ENCODE measurements at places on chromosomes 5 and 9. TPM values are rescaled to one million over a fixed set of nuclear protein-coding genes. Genes with fewer than 3 reads are reported as not detected.

- no peaks in the 10 kb centered on the region for H3K27me3 ChIP-seq
- H3K27ac ChIP-seq, result no peak overlapping the region
- peak; percentile 22 for DNase-seq
Measured at GRCh38 chr9:93115486-93116071, 18.5 kb downstream of the NINJ1 start.

DNA sequence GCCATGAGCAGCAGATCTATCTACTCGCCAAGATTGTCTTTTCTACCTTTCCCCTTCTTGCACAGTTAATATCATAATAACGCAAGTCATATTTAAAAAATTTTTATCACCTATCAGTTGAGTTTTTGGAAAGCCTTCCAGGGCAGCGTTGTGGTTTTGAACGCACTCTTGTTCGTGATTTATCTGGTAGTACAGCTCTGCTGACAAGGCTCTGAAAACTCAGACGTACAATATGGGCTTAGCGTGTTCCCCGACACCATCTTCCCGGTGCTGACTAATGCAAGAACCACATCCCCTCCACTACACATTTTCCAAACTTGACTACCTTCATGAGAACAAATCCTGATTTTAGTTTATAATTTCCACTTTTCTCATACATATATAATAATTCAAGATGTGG lies 1.6 kb upstream of the NFIL3 start:
- H3K36me3 ChIP-seq, result no peaks in the 10 kb centered on the region
- no peaks in the 10 kb centered on the region for H3K4me1 ChIP-seq
- peak overlapping the region; percentile 86 for H3K4me3 ChIP-seq
- peak overlapping the region; percentile 99 for H3K27ac ChIP-seq

DNA sequence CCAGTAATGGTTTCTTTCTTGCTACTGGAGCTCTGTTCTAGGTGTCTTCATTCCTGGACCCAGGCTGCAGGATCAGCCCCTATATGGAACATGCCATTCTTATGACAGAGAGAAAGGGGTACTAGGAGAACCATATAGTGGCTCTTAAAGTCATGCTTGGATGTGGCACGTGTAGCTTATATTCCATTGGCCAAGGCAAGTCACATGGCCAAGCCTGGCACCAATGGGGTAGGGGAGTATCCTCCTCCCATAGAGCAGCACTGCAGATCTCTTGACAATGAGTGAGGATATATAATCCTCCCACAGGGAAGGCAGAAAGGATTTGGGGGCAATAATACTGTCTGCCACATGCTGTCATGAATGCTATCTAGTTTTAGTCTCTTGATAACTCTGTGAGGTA lies 193.3 kb downstream of the PALM2AKAP2 start:
- H3K27me3 ChIP-seq, result no peaks in the 10 kb centered on the region
- H3K36me3 ChIP-seq, result no peaks in the 10 kb centered on the region
- no peak overlapping the region for H3K27ac ChIP-seq
- no peaks in the 10 kb centered on the region for H3K4me1 ChIP-seq

DNA sequence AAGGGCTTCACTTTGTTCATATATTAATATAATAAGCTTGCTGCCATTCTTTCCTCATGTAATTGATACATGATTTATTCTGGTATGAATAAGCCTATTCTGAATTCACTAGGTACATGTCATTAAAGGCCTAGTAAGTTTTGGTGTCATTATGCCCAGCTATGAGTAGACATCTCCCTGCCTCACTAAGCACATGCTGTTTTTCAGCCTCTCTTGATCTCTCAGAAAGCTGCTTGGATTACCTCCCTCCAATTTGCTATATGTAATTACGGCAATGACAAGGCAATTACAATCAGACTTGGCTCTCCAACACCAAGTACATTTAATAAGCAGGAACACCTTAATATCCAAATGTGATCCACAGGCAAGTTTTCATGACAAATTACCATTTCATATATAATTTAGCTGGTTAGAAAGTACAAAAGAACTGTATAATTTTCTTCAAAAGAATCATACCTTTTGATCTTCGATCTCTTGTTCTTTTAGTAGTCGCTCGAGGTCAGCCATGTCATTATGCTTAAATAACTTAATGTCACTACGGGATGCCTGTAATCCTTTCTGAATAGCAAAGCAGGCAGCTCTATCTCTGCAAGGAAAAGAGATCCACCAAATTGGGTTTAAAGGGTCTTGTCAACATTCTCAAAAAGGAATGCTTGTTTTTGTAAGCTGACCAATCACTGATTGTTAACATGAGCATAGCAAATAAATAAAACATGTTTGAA lies 56.3 kb downstream of the SPTLC1 start:
- peaks cover 9% of the 10 kb centered on the region for H3K36me3 ChIP-seq
- no peaks in the 10 kb centered on the region for H3K27me3 ChIP-seq
- no peak overlapping the region for H3K4me3 ChIP-seq
- H3K4me1 ChIP-seq, result no peaks in the 10 kb centered on the region

Gene MYO10
- 4.2 TPM for total RNA-seq

Gene GABRP
- total RNA-seq, result not detected

DNA sequence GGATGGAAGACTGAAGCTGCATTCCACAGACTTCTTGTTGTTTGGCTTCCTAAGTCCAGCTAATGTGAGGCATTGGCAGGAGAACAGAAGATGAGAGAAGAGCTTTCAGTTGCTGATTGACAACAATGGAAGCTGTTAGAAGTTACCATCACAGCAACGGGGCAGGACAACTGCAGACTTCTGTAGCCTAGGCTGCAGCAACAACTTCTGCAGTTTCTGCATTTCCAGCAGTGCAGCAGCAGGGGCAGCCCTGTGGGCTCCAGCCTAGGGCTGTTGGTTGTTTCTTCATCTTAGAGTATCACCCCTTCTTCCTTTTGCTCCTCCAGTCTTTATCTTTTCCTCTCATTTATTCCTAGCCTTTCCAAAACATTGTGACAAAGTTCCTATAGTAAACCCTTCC lies 528.8 kb upstream of the PTGER4 start:
- no peak for DNase-seq
- H3K4me3 ChIP-seq, result no peak overlapping the region
- H3K27me3 ChIP-seq, result no peaks in the 10 kb centered on the region
- no peaks in the 10 kb centered on the region for H3K36me3 ChIP-seq
- peaks cover 12% of the 10 kb centered on the region for H3K4me1 ChIP-seq

GRCh38 chr9:137679249-137679648 lies 60.4 kb downstream of the EHMT1 start:
- H3K27ac ChIP-seq, result no peak overlapping the region
- no peak for DNase-seq
- H3K4me1 ChIP-seq, result no peaks in the 10 kb centered on the region
- H3K36me3 ChIP-seq, result no peaks in the 10 kb centered on the region

Gene SAXO1
- total RNA-seq, result not detected

- peak overlapping the region; percentile 62 for H3K4me3 ChIP-seq
- peak; percentile 70 for DNase-seq
- H3K36me3 ChIP-seq, result no peaks in the 10 kb centered on the region
Measured at GRCh38 chr9:4298255-4299004, 1.4 kb downstream of the GLIS3 start.

- H3K27me3 ChIP-seq, result no peaks in the 10 kb centered on the region
- H3K4me1 ChIP-seq, result no peaks in the 10 kb centered on the region
- no peak overlapping the region for H3K27ac ChIP-seq
- no peak for DNase-seq
Measured at GRCh38 chr5:147348046-147348445, 113.2 kb downstream of the STK32A start.

- H3K27me3 ChIP-seq, result no peaks in the 10 kb centered on the region
- H3K4me1 ChIP-seq, result peaks cover 20% of the 10 kb centered on the region
- H3K4me3 ChIP-seq, result no peak overlapping the region
Measured at GRCh38 chr9:19180991-19181390, 49.5 kb upstream of the DENND4C start.

Gene SPATA31C1
- total RNA-seq, result not detected

Gene SLC36A3
- not detected for total RNA-seq

Gene ZNG1A
- total RNA-seq, result 31.0 TPM

- H3K4me3 ChIP-seq, result no peak overlapping the region
- no peaks in the 10 kb centered on the region for H3K4me1 ChIP-seq
- no peaks in the 10 kb centered on the region for H3K27me3 ChIP-seq
- no peak overlapping the region for H3K27ac ChIP-seq
Measured at GRCh38 chr5:62340392-62340791, 34.4 kb downstream of the KIF2A start.

DNA sequence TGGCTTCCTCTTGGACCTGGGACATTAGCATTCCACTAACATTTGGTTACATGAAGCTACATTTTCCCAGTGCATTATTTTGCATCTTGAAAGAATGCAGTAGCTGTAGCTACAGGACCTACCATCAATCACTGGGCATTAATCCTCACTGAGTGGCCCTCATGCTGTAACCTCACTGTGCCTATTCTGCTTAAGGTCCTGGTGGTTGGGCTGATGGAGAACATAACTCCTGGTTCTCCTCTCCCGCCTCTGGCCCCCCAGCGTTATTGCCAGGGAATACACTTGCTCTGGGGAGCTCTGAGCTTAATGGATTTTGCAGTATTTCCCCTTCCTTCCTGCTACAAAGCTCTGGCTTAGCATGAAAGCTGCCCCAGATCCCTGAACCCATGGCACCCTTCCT lies 111.5 kb upstream of the EQTN start:
- H3K27ac ChIP-seq, result no peak overlapping the region
- H3K27me3 ChIP-seq, result no peaks in the 10 kb centered on the region
- no peak for DNase-seq
- no peak overlapping the region for H3K4me3 ChIP-seq

- peaks cover 10% of the 10 kb centered on the region for H3K4me1 ChIP-seq
- no peak overlapping the region for H3K4me3 ChIP-seq
- H3K36me3 ChIP-seq, result no peaks in the 10 kb centered on the region
- no peak overlapping the region for H3K27ac ChIP-seq
- no peak for DNase-seq
- no peaks in the 10 kb centered on the region for H3K27me3 ChIP-seq
Measured at GRCh38 chr9:19895006-19895405, 106.2 kb upstream of the SLC24A2 start.

DNA sequence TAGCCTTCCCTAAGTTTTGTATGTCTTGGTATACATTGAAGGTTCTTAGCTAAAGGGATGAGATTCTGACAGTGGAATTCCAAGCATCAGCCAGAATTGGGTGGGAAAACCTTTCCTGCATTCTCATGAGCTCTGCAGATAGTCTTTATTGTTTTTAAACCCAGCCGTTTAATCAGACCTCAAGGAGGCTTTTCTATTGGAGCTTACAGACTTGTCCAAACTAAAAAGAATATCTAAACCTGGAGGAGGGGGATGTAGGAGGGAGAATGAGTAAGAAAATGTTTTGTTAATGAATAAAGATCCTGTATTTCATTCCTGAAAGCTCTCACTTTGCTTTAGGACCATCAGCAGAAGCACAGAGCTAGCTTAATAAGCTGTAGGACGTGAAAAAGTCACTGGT lies 41.7 kb downstream of the EBF1 start:
- H3K4me3 ChIP-seq, result no peak overlapping the region
- H3K27ac ChIP-seq, result no peak overlapping the region
- H3K36me3 ChIP-seq, result no peaks in the 10 kb centered on the region

Gene ACTBL2
- not detected for total RNA-seq

DNA sequence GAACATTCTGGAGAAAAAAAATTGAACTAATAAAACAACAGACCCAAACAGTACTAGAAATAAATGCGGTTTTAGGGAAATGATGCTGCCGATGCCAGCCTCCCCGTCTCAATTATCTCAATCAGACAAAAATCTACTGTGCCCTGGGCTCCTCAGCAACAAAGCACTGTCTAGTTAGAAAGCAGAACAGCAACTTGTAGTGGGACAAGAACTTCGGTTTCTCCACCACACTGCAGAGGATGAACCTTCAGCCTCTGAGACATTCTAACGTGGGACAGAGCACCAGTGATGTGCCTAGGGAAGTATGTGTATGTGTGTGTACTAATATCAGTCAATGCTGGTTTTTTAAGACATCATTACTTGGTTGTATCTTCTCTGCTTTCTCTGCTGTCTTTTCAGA lies 11.1 kb upstream of the CAST start:
- H3K36me3 ChIP-seq, result no peaks in the 10 kb centered on the region
- DNase-seq, result no peak
- no peaks in the 10 kb centered on the region for H3K27me3 ChIP-seq
- no peak overlapping the region for H3K4me3 ChIP-seq

- H3K4me1 ChIP-seq, result no peaks in the 10 kb centered on the region
- no peaks in the 10 kb centered on the region for H3K36me3 ChIP-seq
- no peak for DNase-seq
- no peaks in the 10 kb centered on the region for H3K27me3 ChIP-seq
- no peak overlapping the region for H3K27ac ChIP-seq
Measured at GRCh38 chr5:7629561-7629960, 221.4 kb downstream of the CFAP90 start.

- H3K36me3 ChIP-seq, result no peaks in the 10 kb centered on the region
- H3K4me1 ChIP-seq, result no peaks in the 10 kb centered on the region
- H3K27ac ChIP-seq, result no peak overlapping the region
- DNase-seq, result no peak
- no peak overlapping the region for H3K4me3 ChIP-seq
Measured at GRCh38 chr5:96431376-96432187, 1.5 kb downstream of the PCSK1 start.

Gene FOXD4
- total RNA-seq, result not detected

DNA sequence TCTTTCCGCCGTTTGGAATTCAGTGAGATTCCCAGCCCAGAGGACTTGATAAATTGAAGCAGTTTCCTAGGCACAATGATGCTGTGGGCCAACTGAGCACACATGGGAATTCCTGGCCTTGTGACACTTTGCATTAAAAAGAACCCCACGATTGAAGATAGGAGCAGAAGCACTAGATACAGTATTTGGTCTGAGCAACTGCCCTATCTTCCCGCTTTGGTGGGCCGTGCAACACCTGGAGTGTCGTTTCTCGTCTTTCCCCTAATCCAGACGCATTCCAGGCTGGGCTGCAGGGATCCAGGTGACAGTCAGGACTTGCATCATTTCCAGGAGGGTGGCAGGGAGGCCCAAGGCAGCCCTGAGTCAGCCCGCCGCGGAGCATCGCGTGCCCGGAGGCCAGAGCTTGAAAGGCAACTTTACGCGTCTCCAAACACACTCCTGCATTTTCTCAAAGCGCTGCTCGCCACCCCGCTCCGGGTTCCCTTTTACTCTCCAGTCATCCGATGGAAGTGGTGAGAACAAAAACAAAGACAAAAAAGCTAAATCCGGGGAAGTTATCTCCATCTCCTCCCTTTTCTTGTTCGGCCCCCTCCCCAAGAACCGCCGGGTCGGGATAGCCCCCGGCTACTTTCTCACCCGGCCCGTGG lies 753 bp upstream of the STC2 start:
- no peak for DNase-seq
- peaks cover 44% of the 10 kb centered on the region for H3K27me3 ChIP-seq
- H3K4me1 ChIP-seq, result no peaks in the 10 kb centered on the region
- H3K27ac ChIP-seq, result peak overlapping the region; percentile 63

- H3K36me3 ChIP-seq, result no peaks in the 10 kb centered on the region
- H3K27me3 ChIP-seq, result no peaks in the 10 kb centered on the region
- no peak overlapping the region for H3K4me3 ChIP-seq
Measured at GRCh38 chr9:94911986-94912635, 185.6 kb downstream of the AOPEP start.
